ENCODE measurements at places on chromosomes 2 and 18.

- no peak for DNase-seq
Observed at GRCh38 chr2:142484111-142484510, 353.3 kb upstream of the LRP1B start.

GRCh38 chr2:168661863-168662256, 140.6 kb upstream of the NOSTRIN start:
- no peak for DNase-seq

GRCh38 chr18:31041271-31042083, 1.1 kb downstream of the DSC3 start:
- no peak for DNase-seq

DNA sequence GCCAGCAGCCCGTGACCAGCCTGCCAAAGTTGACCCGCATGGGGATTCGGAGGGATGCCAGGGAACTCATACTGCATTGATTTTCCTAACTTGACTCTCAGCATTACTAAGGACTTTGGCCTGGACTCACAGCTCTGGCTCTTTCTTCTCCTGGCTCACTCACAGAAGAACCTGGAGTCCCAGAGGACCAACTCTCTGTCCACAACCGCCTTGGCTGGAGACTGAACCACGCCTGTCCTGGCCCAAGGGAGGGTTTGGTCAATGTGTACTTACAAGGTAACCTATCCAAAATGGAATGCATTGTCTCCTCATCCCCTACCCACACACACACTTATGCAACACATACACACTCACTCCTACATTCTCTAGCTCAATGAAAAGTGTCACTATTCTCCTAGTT, 135.6 kb upstream of the KLHL29 start:
- DNase-seq, result peak; percentile 13
